ENCODE measurements at places on chromosomes 4 and X.

GRCh38 chr4:24260133-24260715 lies 324.1 kb downstream of the DHX15 start:
- DNase-seq, result no peak

GRCh38 chr4:75169427-75169826 lies 236.5 kb downstream of the PARM1 start:
- peak; percentile 48 for DNase-seq

- no peak for DNase-seq
These were observed 6.5 kb downstream of the RGS12 start for GRCh38 chr4:3299122-3299975.

DNA sequence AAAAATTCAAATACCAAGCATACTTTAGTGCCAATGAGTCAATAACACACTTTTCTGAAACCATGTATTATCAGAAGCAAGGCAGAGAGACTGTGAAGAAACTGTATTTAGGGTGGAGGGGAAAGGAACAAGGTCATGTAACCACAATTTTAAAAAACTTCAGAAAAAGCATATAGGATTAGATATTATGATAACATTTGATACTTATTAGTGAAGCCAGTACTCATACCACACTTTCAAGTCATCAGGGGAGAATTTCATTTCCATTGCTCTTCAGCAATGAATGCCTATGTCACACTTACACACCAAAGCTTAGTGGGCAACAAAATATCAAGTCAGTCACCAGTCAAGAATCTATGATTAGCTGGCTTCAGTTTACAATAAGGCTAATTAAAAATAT lies 602.2 kb downstream of the IL15 start:
- DNase-seq, result no peak

- no peak for DNase-seq
These were observed 4.4 kb upstream of the BGN start for GRCh38 chrX:153490217-153490930.

- no peak for DNase-seq
These were observed 18.3 kb downstream of the SCD5 start for GRCh38 chr4:82780170-82780751.

DNA sequence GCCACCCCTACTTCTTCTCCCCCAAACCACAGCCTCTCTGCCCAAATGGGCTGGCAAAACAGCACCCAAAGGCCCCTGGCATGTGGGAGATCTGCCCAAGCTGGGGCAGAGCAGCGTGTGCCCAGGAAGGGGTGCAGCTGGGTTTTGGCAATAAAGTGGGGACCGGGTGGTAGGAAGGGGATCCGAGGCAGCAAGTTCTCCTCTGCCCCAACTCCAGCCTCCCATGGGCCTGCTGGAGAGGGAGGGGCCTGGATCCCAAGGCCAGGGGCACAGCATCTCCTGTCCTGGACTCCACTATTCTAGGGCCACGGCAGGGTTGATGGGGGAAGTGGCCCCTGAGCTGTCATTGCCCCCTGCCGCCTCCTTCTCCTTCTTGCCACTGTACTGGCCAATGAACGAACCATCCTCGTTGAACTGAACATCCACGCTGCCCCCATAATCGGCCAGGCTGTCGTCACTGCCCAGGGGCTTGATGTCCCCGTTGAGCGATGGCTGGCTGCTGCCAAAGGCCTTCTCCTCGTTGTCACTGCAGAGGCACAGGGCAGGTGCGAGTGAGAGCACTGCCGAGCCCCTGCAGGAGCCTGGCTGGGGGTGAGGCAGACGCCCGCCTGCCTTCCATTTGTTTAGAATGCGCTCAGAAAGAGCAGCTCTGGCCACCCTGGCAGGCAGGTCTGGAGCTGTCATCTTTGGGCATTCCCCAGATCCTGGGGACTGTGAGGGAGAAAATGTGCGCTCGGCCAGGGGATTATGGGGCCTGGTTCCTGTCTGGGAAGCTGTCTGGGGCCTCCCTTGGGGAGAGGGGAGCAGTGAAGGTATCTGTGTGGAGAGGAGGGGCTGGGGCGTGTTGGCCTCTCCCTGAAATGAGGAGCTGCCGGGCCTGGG lies 23.4 kb downstream of the L1CAM start:
- no peak for DNase-seq

GRCh38 chrX:23826653-23827052 lies 43.7 kb downstream of the SAT1 start:
- no peak for DNase-seq

GRCh38 chr4:175277816-175278215 lies 359.7 kb downstream of the ADAM29 start:
- no peak for DNase-seq

DNA sequence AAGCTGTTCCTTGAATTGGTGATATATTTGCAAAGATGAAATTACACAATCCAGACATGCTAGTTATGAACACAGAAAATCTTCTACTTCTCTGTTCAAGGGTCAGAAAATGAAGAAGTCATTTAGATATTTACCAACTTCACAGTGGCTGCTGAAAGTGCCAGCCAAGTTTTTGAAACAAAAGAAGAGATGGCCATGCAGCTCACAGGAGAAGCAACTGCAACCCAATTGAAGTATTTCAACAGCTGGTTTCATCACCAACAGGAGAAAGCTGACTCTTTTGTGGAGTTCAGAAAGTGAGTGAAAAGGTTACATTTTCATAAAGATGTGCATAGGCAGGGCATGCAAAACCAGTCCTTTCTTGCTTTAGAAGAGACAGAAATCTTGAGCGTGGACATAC lies 70.1 kb upstream of the LSM6 start:
- no peak for DNase-seq

DNA sequence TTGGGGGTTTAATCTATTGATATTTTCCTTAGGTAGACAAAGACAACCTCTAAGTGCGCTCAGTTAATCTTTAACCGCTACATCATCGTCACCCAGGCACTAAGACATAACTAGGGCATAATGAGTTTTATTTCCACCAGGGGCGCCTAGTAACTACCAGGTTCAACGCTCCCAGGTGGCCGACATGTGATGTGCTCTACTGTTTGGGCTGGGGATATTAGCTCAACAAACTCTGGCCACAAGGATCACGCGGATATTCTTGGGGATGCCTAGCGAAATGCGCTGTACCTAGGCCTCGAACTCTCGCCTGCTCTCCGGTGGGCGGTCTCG lies 915 bp upstream of the RAB33B start:
- no peak for DNase-seq

DNA sequence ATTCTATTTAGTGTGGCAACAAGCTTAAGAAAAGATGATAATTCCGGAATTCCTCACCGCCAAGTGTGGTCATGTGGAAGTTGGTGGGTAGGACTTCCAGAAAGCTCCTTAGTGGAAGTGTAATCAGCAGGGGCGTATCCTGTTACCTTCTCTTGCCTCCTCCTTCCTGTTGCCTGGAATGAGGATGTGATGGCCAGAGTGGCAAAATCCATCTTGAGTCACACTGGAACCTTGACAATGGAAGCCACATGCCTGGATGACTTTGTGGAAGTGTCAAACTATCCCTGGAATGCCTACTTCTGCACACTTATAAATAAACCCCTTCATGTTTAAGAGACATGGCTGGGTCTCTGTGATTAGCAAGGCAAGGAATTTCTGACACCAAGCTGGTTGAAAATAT lies 191.0 kb downstream of the PRDM5 start:
- no peak for DNase-seq

DNA sequence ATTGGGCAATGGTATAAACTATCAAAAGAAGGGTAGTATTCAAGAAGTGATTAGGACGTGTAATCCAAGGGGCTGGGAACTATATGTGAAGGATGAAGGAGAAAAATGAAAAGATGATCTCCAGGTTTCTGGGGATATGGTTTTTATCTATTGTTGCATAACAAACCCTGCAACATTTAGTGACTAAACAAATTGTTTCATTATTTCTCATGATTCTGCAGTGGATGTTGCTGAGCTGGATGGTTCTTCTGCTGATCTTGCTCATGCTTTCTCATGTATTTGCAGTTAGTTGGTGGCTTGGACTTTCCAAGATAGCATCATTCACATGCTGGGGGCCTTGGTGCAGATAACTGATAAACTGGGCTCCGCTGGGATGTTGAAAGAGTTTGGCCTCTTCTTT lies 29.1 kb downstream of the PHOX2B start:
- DNase-seq, result no peak

DNA sequence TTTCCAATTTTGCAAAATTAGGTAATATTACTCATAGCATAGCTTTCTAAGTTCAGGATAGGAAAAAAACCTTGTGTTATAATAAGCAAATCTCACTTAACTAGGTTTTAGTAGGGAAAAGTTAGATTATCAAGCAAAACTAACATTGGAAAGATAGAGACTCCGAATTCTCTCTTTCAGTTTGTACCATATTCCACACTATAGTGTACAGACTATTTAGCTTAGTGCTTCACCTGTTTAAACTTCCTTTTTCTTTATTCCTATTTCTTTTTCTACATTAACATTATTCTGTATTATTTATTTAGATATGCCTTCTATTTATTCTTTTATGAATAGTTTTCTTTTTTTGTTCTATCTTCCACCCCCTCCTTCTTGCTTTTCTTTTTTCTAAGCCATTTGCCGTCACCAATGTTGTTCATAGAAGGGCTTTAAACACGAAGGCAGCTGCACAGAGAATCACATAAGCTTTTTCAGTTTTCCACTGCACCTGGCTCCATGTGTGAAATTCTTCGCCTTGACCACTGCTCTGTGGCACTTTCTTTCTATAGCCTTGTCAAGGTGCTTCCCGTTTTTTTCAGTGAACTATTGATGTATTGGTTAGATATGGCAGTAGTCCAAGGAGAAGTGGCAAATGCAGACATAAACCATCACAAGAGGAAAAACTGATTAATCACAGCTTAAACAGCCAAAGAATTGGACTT lies 8.5 kb downstream of the PCDH10 start:
- DNase-seq, result no peak

DNA sequence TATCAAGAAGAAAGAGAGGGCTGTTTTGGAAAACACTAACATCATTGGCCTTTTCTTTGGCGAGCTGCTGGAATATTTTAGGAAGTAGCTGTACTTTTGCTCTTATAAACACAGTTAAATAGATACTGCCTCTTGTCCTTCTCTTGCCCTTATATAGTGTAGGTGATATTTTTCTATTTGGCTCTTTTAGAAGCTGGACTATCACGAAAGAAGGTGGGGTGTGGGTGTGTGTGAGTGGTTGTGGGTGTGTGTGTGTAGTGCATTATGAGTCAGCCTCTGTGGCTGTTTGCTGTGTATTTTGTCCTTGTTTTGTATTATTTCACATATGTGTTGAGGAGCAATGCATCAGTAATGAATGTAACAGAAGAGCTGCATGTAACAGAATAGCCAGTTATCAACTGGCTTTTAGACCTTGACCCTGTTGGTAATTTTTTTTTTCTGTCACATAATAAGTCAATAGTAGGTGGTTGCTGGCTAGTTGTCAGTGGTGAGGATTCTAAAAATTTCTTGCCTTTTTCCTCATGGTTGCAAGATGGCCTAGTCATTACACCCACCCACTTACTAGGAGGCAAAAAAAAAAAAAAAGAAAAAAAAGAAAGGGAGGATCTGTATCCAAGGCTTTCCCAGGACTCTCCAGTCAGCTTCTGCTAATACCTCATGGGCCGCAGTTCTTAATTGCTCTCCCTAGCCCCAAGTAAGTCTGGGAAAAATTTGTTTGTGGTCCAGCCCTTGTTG lies 23.8 kb downstream of the ARHGAP10 start:
- no peak for DNase-seq

DNA sequence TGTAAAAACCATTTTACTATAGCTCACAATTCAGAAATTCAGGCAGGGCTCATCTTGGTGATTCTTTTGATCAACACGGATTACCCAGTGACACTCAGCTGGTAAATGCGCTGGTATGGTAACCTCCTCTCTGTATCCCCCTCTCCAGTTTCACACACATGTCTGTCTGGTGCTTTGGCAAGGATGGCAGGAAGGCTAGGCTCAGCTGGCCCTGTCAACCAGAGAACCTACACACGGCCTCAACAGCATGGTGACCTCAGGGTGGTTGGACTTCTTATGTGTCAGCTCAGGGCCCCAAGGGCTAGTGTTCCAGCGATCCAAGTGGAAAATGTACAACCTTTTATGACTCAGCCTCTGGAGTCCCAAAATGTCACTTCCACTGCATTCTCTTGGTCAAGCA lies 55.7 kb upstream of the EOLA2 start:
- no peak for DNase-seq

- no peak for DNase-seq
These were observed 231.3 kb upstream of the CXXC4 start for GRCh38 chr4:104726002-104726401.

- DNase-seq, result no peak
These were observed 49.6 kb downstream of the PRPS1 start for GRCh38 chrX:107677909-107678308.

GRCh38 chr4:139823746-139824145 lies 158.1 kb downstream of the MGST2 start:
- DNase-seq, result no peak

GRCh38 chr4:71367546-71367945 lies 28.7 kb downstream of the SLC4A4 start:
- DNase-seq, result no peak

- no peak for DNase-seq
These were observed 27.8 kb downstream of the BANK1 start for GRCh38 chr4:101818362-101818761.

- no peak for DNase-seq
These were observed 2747.1 kb downstream of the PCDH7 start for GRCh38 chr4:33467291-33467690.

GRCh38 chrX:34382416-34382815 lies 250.3 kb upstream of the FAM47A start:
- DNase-seq, result no peak

Data from NCI-H446 treated with DMSO at 0.1 percent for 48 hours (cell line).